ENCODE measurements at places on chromosomes 16 and 17. TPM values are rescaled to one million over a fixed set of nuclear protein-coding genes. Genes with fewer than 3 reads are reported as not detected.

GRCh38 chr17:2814481-2815341, 18.5 kb downstream of the RAP1GAP2 start:
- H3K36me3 ChIP-seq: no peaks in the 10 kb centered on the region
- no peak for DNase-seq
- no peaks in the 10 kb centered on the region for H3K27me3 ChIP-seq
- H3K4me3 ChIP-seq: no peak overlapping the region
- peaks cover 8% of the 10 kb centered on the region for H3K4me1 ChIP-seq

DNA sequence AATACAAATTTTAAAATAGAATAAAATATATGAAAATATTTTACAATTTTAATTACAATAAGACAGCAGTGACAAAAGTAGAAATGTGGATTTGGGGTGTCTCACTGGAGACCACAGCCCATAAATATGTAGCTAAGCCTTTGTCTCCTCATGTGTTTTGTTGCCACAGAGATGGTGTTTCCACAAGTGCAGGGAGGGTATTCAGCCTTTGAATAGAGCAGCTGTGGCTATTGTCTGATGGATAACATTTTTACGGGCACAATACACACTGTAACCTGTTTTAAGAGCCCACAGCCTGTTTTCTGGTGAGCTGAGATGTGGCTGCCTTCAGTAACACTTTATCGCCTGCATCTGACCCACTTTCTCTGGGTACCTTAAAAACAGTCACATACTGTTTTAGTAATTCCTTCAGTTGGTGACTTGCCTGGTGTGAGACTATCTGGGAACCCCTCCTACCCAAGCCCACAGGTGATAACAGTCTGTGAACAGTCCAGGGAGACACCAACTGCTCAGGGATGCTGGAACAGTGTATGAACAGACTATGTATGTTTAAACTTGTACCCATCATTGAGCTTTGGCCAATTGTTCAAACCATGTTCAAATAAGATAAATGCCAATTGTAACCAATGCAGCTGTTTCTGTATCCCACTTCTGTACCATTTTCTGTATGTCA, 7.8 kb upstream of the AHSP start:
- H3K4me1 ChIP-seq: no peaks in the 10 kb centered on the region
- no peaks in the 10 kb centered on the region for H3K36me3 ChIP-seq
- H3K27me3 ChIP-seq: peaks cover 9% of the 10 kb centered on the region
- DNase-seq: no peak
- no peak overlapping the region for H3K4me3 ChIP-seq
- no peak overlapping the region for H3K27ac ChIP-seq

DNA sequence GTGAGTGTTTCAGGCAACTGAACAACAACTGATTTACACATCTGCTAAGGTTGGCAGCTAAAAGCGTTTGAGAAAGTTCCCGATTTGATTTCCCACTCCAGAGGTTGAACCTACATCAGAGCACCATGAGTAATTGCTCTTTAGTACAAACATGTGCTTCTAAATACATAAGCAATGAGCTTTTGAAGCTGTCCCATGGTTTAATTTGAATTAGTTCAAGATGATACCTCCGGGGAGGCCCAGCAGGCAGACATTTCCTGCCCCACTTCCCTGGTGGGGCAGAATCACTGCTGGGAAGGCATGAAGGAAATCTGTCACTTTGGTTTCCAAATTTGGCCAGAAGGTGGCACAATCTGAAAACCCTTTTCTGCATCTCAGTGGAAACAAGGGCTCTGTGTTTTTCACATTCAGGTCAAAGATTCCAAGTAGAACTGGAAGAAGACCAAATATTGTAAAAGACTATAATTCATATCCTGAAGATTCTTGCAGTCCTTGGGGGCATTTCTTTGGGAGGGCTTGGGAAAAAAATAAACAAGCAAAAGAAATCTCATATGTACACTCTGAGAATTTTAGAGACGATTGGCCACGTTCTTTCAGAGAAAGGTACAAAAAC, 176.2 kb upstream of the FAM20A start:
- peak; percentile 75 for DNase-seq
- no peak overlapping the region for H3K27ac ChIP-seq
- no peaks in the 10 kb centered on the region for H3K36me3 ChIP-seq
- no peaks in the 10 kb centered on the region for H3K27me3 ChIP-seq

- H3K4me3 ChIP-seq: no peak overlapping the region
- DNase-seq: no peak
- H3K27me3 ChIP-seq: no peaks in the 10 kb centered on the region
- no peak overlapping the region for H3K27ac ChIP-seq
Measured at GRCh38 chr17:17125136-17126084, 80.7 kb downstream of the PLD6 start.

DNA sequence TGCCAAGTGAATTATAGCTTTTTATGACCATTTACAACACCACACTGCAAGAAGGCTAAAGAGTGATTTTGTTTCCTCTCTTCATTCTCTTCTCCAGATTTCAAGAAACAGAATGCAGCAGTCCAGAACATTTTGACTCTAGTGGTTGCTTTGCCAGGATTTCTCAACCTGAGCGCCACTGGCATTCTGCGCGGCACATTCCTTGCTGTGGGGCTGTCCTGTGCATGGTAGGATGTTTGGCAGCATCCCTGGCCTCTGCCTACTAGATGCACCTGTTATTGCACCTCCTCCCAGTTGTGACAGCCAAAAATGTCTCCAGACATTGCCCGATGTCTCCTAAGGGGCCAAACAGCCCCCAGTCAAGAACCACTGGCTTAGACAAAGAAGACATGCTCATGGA, 25.7 kb upstream of the SLC39A11 start:
- H3K36me3 ChIP-seq: peaks cover 13% of the 10 kb centered on the region
- no peak overlapping the region for H3K4me3 ChIP-seq
- DNase-seq: no peak
- H3K27me3 ChIP-seq: peaks cover 12% of the 10 kb centered on the region

The SEZ6L2 gene
- 3.2 TPM for total RNA-seq

The SMIM22 gene
- total RNA-seq: 2.2 TPM

DNA sequence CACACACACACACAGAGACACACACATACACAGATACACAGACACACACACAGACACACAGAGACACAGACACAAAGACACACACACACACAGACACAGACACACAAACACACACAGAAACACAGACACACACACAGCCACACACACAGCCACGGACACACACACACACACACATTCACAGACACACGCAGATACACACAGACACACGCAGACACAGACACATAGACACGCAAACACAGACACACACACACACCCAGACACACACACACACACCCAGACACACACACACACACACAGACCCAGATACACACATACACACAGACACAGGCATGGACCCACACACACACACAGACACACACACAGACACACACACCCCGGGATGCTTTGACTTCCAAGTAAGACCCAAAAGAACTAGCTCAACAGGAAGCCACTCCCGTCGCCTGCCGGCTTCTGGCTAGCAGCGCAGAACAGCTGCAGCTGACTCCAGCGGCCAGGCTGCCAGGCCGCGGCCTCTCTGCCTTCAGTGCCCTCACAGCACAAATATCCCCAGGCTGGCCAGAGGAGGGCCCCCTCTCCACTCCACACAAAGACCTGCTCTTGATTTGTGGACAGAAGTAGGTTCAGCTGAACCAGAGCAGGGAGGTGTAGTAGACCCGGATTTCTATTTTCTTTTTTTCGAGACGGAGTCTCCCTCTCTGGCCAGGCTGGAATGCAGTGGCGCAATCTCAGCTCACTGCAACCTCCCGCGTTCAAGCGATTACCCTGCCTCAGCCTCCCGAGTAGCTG, 6.0 kb upstream of the CHRNE start:
- peak; percentile 95 for DNase-seq
- peaks cover 10% of the 10 kb centered on the region for H3K36me3 ChIP-seq
- H3K4me3 ChIP-seq: no peak overlapping the region
- H3K27me3 ChIP-seq: no peaks in the 10 kb centered on the region

- H3K4me1 ChIP-seq: no peaks in the 10 kb centered on the region
- no peaks in the 10 kb centered on the region for H3K27me3 ChIP-seq
- DNase-seq: no peak
- no peak overlapping the region for H3K27ac ChIP-seq
- H3K4me3 ChIP-seq: no peak overlapping the region
Measured at GRCh38 chr17:1091900-1092299, 87.9 kb downstream of the ABR start.

DNA sequence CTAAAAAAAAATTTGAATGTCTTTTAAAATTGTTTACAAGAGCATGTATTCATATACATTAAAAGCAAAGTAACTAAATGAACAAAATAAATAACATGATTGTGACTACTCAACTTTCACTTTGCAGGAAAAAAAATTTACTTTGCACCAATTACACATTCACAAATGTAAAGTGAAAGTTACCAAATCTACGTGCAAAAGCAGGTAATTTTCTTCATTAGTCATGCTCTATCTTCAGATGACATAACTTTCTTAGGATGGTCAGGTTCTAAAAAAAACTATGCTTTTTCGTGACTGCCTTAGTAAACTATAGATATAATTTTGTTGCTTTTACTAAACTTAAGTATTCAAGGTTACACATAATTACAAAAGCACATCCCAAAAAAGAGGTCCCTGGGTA, 17.0 kb upstream of the ABCA10 start:
- no peaks in the 10 kb centered on the region for H3K27me3 ChIP-seq
- H3K36me3 ChIP-seq: no peaks in the 10 kb centered on the region

The NUDT21 gene
- 81.7 TPM for total RNA-seq

The USP6 gene
- total RNA-seq: 0.10 TPM

The FTO gene
- 67.7 TPM for total RNA-seq

GRCh38 chr17:64750891-64751677, 89.0 kb upstream of the SMURF2 start:
- H3K27ac ChIP-seq: no peak overlapping the region
- no peaks in the 10 kb centered on the region for H3K4me1 ChIP-seq
- peaks cover 79% of the 10 kb centered on the region for H3K36me3 ChIP-seq
- no peak for DNase-seq
- H3K4me3 ChIP-seq: no peak overlapping the region
- no peaks in the 10 kb centered on the region for H3K27me3 ChIP-seq

DNA sequence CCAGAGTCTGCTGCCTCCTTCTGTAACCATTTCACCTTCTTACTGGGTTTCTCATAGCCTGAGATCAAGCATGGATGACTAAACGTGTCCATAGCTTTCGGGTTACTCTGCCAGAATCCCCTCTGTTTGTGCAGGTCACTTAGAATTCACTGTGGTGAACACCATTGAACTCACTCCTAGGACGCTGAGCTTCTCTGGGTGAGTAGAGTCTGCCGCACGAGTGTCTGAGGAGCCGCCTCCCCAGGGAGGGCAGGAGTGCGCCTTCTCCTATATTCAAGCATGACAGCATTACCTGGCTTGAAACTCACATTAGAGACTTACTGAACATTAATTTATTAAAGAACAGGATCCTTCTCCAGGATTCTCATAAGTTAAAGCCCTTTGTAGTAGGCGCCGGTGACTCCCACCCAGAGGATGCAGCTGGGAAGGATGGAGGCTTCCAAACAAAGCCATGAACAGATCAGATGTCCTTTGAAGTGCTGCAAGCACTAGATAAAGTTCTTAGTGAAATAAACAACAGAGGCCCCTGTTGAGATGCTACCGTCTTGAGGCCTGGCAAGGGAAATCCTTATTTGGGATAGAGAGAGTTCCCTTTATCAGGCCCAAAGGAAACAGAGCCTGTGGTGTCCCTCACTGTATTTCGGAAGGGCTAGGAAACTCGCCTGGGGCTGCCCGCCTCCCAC, 144.6 kb upstream of the PLCG2 start:
- peaks cover 7% of the 10 kb centered on the region for H3K4me1 ChIP-seq
- DNase-seq: no peak
- no peak overlapping the region for H3K4me3 ChIP-seq
- H3K27ac ChIP-seq: no peak overlapping the region
- peaks cover 7% of the 10 kb centered on the region for H3K36me3 ChIP-seq
- no peaks in the 10 kb centered on the region for H3K27me3 ChIP-seq

- H3K4me1 ChIP-seq: peaks cover 11% of the 10 kb centered on the region
- H3K36me3 ChIP-seq: no peaks in the 10 kb centered on the region
- DNase-seq: peak; percentile 61
- no peak overlapping the region for H3K4me3 ChIP-seq
- H3K27ac ChIP-seq: no peak overlapping the region
- H3K27me3 ChIP-seq: peaks cover 3% of the 10 kb centered on the region
Measured at GRCh38 chr16:19223235-19224170, 55.5 kb downstream of the SYT17 start.

The AURKB gene
- total RNA-seq: 11.7 TPM

DNA sequence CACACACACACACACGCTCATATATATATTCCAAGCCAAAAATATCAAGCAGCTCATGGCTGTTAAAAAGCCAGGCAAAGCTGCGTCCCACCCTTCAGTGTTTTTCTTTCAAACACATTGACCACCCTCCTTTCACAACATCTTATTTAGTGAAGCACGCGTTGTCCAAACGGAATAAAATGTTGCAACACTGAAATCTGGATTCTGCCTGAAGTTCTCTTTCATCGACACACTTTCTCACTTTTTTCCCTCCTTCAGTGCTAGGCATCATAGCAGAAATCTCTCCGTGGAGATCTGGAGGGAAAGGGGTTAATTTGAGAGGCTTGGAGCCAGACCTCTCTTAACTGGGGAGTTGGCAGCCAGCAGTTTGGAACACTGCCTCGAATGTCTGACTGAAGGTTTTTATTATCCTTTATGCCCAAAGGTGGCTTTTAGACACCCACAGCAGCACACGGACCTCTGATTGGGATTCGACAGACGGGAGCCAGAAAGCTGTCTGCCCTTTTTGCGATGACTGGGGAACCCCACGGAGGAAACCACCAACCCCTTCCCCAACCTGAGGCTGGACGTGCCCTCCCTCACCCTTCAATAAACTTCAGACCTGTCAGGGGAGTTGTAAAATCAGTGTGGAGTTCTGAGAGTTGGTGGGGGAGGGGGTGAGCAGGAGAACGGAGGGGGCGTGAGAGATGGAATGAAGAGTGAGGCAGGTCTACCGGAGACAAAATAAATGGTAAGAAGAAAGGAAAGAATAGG, 833.6 kb upstream of the SOX9 start:
- DNase-seq: no peak
- H3K27ac ChIP-seq: no peak overlapping the region
- no peak overlapping the region for H3K4me3 ChIP-seq

DNA sequence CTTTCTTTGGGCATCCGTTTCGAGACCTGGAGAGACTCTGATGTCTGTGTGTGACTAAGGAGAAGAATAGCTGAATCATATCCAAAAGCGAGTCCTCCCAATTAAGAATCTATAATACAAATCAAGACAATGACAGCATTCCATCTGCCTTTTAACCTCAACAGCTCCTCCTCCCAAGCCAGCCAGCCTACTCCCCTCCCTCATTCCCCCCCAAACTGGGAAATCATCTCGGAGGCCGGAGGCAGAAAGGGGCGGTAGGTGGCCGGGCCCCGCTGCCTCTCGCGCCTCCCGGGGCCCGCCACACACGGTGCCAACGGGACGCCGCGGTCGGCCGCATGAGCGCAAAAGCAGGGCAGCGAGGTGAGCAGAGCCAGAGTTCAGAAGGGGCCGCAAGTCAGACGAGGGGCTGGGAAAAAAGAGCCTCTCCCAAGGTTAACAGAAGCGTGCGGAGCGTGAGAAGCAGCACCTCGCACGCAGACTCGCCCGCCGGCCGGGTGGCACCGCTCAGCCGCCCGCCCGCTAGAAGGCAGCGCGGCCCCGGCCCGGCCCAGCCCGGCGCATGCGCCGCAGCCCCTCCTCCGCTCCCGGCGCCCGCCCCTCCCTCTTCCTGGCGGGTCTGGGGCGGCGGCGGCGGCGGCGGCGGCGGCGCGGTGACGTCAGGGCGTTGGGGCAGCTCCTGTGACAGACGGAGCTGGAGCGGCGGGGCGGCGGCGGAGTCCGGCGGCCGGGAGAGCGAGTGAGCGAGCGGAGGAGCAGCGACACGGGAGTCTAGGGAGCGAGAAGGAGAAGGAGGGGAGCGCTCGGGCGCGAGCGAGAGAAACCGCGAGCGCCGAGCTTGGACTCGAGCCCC, at the start of gene PAFAH1B1:
TSS of gene PAFAH1B1 (plus strand) at position 684 of the 850 bp plus-strand sequence. CDS start 44,635 bp downstream, outside the sequence.
- no peaks in the 10 kb centered on the region for H3K27me3 ChIP-seq
- H3K36me3 ChIP-seq: no peaks in the 10 kb centered on the region
- H3K27ac ChIP-seq: peak within 1 kb of the TSS; percentile 96
- peaks cover 14% of the 10 kb centered on the region for H3K4me1 ChIP-seq
- H3K4me3 ChIP-seq: peak within 1 kb of the TSS; percentile 98
- peak; percentile 93 for DNase-seq
